ENCODE measurements at places on chromosomes 2 and 18.

- DNase-seq: no peak
Measured at GRCh38 chr2:188443207-188443606, 151.5 kb downstream of the GULP1 start.

DNA sequence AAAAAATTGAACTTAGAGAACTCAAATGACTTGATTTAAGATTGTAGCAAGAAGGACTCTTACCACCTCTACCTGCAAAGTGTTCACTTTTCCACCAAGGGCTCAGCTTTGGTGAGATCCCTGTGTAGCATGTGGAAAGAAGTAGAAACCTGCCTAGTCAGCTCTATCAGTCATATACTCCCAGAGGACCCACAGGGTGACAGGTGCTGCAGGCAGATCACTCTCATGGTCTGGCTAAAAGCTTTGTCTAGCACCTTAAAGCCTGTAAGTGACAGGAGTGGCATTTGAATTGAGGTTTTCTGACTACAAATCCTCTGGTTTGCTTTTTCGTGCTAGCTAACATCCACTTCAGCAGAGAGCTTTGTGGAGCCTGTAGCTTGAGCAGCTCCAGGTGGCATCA, 18.7 kb upstream of the NEMP2 start:
- no peak for DNase-seq

DNA sequence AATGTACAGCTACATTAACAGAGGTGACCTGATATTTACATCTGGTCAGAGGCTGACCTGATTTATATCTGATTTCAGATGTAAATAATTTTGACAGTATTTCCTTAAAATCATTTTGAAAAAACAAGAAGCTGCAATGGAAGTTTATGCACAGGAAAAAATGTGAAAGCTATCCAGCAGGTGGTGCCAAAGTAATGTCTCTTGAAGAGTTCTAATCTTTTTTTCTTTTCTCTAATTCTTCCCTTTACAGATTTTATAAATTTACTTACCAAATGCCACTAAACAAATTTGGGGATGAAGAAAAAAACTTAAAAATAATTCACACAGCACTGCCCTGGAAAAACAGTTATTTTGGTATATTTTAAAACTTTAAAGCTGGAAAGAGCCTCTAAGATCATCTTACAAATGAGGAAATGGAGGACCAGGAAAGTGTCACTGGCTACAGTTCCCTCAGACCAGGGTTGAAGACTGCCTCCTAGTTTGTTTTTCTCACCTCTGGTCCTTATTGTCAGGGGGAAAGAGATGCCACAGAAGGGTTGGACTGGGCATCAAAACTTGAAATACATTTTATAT, 16.4 kb upstream of the FBLN7 start:
- DNase-seq: no peak

DNA sequence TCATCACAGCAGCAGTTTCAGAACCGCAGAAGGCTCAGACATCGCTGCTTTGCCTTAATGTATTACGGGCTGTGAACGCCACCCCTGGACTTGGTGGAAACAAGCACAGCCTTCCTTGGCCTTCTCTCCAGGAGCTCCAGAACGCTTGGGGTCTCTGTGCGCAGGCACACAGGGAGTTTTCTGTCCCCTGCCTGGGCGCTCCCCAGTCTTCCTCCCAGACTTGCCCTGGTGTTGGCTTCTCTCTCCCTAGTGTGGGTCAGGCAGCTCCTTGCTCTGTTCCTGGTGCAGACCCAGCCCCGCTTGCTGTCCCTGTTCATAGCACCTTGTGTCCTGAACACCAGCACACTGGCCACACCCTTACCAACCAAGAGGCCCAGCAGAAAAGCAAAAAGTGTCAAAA, 103.6 kb downstream of the FAM210A start:
- no peak for DNase-seq

DNA sequence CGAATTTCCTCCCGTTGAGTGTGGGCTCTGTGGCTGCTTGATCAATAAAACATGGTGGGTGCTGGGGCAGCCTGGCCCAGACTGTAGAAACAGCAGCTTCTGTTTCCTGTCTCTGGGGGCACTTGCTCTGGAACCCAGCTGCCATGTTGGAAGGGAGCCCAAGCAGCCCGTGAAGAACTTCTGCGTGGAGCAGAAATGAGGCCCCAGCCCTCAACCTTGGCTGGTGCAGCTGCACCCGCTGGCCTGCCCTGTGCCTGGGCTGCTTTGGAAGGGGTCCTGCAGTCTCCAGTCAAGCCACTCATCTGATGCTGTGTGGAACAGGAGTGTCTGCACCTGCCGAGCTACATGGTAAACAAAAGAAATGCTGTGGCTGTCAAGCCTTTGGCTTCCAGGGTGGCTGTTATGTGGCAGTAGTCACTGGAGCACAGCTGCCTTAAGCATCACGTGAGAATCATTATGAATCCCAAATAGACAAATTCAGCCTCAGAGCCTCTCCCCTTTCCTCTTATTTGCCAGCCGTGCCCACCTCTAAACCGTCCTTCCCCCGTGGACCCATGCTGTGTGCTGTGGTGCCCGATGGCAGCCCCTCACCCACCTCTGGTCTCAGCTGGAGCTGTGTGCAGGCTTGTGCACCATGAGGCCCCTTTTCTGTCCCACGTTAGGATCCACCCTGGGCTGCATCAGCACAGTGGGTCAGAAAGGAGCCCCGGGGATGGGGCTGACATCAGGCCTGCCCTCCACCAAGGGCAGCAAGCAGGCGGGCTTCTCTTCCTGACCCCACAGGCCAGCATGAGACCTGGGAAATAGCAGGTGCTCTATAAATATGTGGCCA, 134.0 kb upstream of the HDAC4 start:
- DNase-seq: peak; percentile 50
